ENCODE measurements at places on chromosomes 4 and X.

DNA sequence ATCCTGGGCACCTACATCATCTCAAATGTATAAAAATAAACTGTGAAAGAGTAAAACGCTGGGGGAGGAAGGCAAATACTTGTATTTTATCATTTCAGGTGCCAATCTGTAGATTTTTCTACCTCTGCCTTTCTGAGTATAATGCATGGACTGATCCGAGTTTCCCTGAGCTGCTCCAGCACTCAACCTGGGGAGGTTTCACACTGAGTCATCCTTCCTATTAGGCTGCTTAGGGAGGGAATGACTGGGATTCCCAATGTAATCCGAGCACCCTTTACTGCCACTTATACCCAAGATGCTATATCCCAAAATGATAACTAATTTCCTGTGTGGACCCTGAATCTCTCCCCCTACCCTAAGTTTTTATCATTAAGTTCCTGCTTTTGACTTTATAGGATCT is 126.6 kb downstream of the HNRNPD start:
- DNase-seq: no peak

DNA sequence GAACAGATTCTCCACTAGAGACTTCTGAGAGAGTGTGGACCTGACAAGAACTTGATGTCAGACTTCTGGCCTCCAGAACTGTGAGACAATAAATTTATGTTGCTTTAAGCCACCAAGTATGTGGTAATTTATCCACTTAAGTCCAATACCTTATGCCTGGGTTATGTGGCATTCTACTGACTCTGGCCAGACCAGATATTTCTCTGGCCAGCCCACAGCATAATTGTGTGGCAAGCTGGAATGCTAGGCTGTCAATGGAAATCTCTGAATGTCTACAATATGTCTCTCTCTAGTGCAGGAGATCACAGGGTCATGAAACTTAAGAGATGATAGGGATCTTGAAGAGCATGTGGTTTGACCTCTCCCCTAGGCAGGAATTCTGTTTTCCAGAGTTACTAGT is 251.0 kb downstream of the ZNF674 start:
- DNase-seq: no peak

- DNase-seq: no peak
Observed at GRCh38 chrX:151713849-151714248, 2.0 kb upstream of the FATE1 start.

DNA sequence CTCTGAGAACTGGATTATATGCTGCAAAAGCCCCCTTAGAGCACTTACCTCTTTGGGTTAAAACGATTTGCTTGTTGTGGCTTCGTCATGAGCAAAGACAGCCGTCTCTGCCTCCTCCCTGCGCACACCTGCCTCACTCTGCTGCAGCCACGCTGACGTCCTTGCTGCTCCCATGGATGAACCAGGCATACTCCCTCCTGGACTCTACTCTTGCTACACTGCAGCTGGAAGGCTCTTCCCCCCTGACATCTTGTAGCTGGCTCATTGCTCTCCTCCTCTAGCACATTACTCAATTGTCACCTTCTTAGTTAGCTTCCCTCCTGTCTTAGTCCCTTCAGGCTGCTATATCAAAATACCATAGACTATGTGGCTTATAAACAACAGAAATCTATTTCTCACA is 59.3 kb downstream of the FAM114A1 start:
- DNase-seq: no peak

DNA sequence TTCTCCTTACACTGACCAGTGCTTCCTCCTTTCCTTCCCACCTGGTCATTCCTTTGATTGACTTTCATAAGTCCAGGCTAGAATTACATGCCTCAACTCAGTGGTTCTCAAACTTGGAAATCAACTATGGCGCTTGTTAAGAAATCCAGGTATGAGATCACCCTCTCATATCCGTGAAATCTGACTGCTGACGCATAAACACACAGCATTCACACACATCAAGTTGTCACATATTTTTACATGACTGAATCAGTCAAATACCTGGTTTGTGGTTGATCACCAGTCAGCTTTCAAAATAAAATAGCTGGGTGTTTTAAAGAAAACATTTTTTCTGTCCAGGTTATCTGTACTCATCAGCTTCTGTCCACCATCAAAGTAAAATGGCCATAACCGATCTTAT is 433.5 kb downstream of the AFF2 start:
- DNase-seq: no peak
